Stimulated activated CD8-positive, alpha-beta memory T cell treated with anti-CD3 and anti-CD28 coated beads, Interleukin-15, amount 100 ng/mL, for 4 hours (primary cell): ENCODE measurements at places on chromosomes 5 and 9.

- no peak for DNase-seq
Observed at GRCh38 chr9:124455820-124456219, 5.6 kb downstream of the ADGRD2 start.

DNA sequence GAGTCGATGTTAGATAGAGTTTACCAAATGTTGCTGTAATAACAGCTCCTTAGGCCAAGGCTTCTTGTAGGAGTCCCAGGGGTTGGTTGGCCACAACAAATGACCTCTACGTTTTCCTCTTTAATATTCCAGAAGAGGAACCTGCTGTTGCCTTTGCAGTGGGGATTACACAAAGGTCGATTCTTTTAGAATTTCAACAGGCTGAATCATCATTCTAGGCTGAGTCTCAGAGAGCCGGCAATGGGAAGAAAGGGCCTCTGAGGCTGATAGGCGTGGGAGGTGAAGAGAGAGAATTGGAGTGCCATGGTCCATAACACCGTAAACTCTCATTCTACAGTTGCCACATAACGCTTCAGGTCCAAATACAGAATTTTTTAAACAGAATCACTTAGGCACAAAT is 405.9 kb upstream of the DAP start:
- DNase-seq, result no peak

DNA sequence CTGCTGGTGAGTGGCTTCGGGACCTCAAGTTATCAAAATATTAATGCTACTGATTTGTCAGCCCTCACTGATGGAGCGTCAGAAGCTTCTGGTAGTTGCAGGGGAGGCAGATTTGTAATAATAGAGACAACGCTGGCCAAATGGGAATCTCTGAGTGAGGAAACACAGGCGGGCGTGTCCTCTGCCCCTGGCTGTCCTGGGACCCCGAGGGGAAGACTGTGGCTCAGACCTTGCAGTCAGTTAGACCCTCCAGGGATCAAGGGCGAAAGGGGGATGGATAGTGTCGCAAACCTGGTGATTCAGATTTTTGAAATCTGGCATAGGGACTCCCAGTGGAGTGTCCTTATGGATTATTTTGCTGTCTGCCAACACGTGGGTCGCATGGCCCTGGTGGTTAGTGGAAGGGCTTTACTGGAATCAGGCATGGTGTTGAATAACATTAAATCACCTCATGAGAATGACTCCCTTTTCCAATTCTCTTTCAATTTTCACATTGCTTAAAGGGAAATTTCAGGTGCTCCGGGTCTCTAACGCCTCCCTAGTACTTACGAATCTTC is 35.1 kb upstream of the NTNG2 start:
- no peak for DNase-seq

- DNase-seq, result peak; percentile 21
Observed at GRCh38 chr5:76303921-76304320, 99.2 kb upstream of the IQGAP2 start.

GRCh38 chr5:125198270-125198974 is 452.0 kb upstream of the ZNF608 start:
- DNase-seq, result no peak

DNA sequence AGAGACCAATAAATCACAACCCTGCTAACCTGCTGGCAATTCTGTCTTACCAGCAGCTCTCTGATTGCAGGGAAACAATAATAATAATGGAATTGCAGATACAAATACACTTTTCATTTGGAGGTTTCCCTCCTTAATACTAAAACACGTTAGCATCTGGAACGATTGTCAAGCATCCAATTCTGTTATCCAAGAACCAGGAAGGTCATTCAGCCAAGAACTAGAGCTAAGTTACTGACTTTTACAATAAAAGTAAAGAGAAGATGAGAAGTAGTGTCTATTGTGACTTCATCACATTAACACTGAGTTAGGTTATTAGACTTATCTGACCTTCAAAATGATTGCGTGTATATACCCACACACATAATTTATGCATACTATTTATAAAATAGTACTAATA is 335.6 kb downstream of the BRINP1 start:
- no peak for DNase-seq

GRCh38 chr5:100856462-100856861 is 46.6 kb downstream of the ST8SIA4 start:
- no peak for DNase-seq
